ENCODE measurements at places on chromosomes 2 and 18. TPM values are rescaled to one million over a fixed set of nuclear protein-coding genes. Genes with fewer than 3 reads are reported as not detected.

GRCh38 chr2:223508372-223508771 lies 93.8 kb downstream of the SCG2 start:
- no peaks in the 10 kb centered on the region for H3K27me3 ChIP-seq
- no peak overlapping the region for H3K27ac ChIP-seq
- no peak overlapping the region for H3K4me3 ChIP-seq
- H3K36me3 ChIP-seq, result no peaks in the 10 kb centered on the region
- no peak for DNase-seq

DNA sequence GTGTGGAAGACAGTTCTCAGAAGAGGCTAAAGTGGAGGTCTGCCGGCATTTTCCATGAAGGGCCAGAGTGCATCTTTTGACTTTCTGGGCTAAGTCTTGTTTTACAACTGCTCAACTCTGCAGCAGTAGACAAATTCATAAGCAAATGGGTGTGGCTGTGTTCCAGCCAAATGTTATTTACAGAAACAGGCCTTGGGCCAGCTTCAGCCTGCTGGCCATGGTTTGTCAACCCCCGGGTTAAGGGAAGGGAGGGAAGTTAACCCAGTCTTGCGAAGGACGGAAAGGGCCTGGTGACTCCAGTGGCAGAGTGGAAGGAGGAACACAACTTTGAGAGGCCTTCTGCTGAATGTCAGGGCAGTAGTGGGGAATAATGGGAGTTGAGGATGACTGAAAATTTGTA lies 34.3 kb upstream of the NCKAP5 start:
- DNase-seq, result peak; percentile 84
- peak overlapping the region; percentile 20 for H3K27ac ChIP-seq
- peaks cover 42% of the 10 kb centered on the region for H3K4me1 ChIP-seq
- no peaks in the 10 kb centered on the region for H3K27me3 ChIP-seq
- H3K4me3 ChIP-seq, result no peak overlapping the region

Gene EN1
- 6.4 TPM for polyA plus RNA-seq

DNA sequence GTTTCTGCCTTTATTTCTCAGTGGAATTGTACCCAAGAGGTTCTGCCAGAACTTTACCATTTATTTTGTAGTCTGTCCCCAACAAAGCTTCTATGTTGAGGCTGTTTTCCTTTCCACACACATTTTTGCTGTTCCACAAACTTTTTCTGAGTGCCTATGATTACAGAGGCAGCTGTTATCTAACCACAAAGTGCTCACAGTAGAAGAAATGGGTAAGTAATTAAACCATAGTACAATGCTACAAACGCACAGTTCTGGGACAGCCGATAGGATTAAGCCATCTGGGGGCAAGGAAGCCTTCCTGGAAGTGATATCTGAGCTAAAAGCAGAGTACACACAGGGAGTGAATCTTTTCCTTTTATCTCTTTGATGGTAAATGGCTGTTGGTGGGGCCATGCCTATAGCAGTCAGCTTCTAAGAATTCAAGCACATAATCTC lies 3.9 kb upstream of the MGAT4A start:
- H3K4me1 ChIP-seq, result no peaks in the 10 kb centered on the region
- H3K4me3 ChIP-seq, result no peak overlapping the region
- no peaks in the 10 kb centered on the region for H3K36me3 ChIP-seq
- H3K27ac ChIP-seq, result no peak overlapping the region
- H3K27me3 ChIP-seq, result peaks cover 5% of the 10 kb centered on the region
- no peak for DNase-seq

Gene MRO
- polyA plus RNA-seq, result 0.21 TPM

Gene NOL4
- polyA plus RNA-seq, result 0.05 TPM

DNA sequence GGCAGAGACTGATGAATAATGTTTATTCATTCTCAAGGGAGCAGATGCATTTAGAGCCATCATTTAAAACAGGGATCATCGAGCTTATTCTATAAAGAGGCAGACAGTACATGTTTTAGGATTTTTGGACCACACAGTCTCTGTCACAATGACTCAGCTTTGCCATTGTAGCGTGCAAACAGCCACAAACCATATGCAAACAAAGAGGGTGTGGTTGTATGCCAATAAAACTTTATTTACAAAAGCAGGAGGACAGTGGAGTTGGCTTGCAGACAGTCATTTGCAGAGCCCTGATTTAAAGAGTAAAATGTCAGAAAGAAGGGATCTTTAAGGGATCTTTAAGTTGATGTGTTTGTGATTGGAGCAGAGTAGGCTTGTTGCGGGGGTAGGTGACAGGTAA lies 51.5 kb downstream of the SMIM21 start:
- no peak for DNase-seq
- H3K27me3 ChIP-seq, result no peaks in the 10 kb centered on the region
- H3K4me3 ChIP-seq, result no peak overlapping the region

DNA sequence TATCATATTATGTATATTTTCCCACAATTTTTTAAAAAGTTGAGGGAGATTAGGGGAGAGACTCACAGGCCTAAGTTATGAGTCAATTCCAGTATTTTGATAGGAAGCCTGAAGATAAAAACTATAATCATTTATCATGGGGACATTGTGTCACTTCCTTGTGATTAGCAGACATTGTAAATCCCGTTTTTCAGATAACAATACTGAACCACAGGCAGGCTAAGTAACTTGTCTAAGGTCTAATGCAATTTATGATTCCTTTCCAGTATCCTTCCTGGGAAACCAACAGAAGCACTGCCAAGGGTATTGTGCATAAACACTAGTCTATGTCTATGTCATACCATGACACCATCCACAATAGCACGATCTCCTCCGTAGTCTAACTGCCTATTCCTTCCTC lies 235.2 kb upstream of the PIK3C3 start:
- no peaks in the 10 kb centered on the region for H3K36me3 ChIP-seq
- H3K27ac ChIP-seq, result no peak overlapping the region
- H3K4me3 ChIP-seq, result no peak overlapping the region
- no peaks in the 10 kb centered on the region for H3K4me1 ChIP-seq
- no peaks in the 10 kb centered on the region for H3K27me3 ChIP-seq
- DNase-seq, result no peak

GRCh38 chr2:43057742-43058725 lies 168.4 kb downstream of the ZFP36L2 start:
- H3K4me3 ChIP-seq, result no peak overlapping the region
- no peaks in the 10 kb centered on the region for H3K36me3 ChIP-seq
- no peak overlapping the region for H3K27ac ChIP-seq

DNA sequence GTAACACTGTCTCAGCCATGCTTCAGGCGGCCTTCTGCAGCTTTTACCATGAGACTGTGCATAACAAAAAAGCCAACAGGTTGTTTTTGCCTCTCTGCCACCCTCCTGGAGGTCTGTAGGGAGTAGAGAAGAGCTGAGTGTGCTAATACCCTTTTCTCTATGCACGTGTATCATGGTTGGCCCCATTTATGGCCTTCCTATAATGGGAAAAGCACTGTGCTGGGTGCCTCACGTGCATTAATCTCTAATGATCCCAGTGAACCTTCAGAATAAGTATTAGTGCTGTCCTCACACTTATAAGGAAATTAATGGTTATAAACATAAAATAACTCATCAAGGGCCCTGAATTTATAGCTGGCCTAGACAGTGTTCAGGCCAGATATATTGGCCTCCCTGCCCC lies 164.2 kb downstream of the CDH20 start:
- H3K4me1 ChIP-seq, result no peaks in the 10 kb centered on the region
- H3K36me3 ChIP-seq, result no peaks in the 10 kb centered on the region
- no peaks in the 10 kb centered on the region for H3K27me3 ChIP-seq
- H3K27ac ChIP-seq, result no peak overlapping the region
- H3K4me3 ChIP-seq, result no peak overlapping the region

GRCh38 chr18:47062471-47062870 lies 27.1 kb upstream of the ELOA2 start:
- H3K27ac ChIP-seq, result no peak overlapping the region
- H3K27me3 ChIP-seq, result no peaks in the 10 kb centered on the region
- no peaks in the 10 kb centered on the region for H3K36me3 ChIP-seq

- no peak for DNase-seq
- no peaks in the 10 kb centered on the region for H3K36me3 ChIP-seq
- peaks cover 9% of the 10 kb centered on the region for H3K27me3 ChIP-seq
- H3K4me3 ChIP-seq, result no peak overlapping the region
- no peak overlapping the region for H3K27ac ChIP-seq
These were observed 36.4 kb upstream of the PXDN start for GRCh38 chr2:1780693-1781092.

Gene POLR1B
- polyA plus RNA-seq, result 12.1 TPM

Data from muscle of leg (tissue), 16 donors.